ENCODE measurements at places on chromosomes 12 and 14.

DNA sequence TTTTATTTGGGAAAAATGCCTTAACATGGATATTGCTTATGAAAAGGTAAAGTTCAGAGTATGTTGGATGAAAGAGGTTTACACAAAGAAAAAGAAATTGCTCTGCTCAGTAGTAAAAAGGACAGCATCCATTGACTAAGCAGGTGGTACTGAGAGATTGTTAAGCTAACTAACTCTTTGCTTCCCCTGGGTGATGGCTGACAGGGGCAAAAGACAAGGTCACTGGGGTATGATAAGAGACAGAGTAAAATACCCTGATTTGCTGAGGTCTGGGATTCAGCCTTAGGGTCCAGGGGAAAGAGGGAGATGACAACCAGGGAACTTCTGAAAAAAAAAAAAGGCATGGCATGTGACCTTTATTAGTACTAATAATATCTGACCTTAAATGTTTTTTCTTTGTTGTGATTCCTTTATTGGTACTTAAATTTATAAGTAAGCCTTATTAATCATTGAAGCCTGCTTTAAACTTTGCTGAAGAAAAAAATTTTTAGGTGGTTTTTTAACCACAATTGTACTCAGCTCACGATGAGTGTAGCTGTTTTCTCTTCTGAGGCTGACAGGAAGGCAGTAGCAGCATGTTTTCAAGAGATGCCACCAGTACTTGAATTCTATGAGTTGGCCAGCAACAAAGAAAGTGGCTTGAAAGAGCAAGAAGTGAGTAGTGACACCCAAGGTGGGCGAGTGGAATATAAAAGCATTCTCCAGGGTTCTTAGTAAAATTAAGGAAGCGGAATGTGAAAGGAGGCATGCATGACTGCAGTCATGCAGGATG lies 43.7 kb upstream of the KITLG start:
- DNase-seq = no peak

DNA sequence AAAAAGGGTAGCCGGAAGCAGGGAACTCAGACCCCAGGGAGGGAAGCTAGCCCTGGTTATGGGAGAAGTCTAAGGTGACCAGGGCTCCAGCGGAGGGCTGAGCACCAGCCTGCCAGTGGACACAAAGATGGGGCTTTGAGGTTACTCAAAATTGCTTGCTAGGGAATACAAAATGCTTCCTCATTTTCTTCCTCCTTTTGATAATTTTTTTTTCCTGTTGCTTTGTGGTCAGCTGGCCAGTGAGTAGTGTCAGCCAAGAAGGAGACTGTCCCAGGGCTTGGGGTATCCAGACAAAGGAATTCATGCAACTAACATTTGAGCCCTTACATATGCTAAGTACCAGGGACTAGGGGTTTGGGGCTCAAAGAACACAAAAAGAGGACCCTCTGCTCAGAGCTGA lies 206.2 kb downstream of the PPM1H start:
- DNase-seq = no peak

- no peak for DNase-seq
Observed at GRCh38 chr14:71698027-71698426, 234.2 kb upstream of the RGS6 start.

DNA sequence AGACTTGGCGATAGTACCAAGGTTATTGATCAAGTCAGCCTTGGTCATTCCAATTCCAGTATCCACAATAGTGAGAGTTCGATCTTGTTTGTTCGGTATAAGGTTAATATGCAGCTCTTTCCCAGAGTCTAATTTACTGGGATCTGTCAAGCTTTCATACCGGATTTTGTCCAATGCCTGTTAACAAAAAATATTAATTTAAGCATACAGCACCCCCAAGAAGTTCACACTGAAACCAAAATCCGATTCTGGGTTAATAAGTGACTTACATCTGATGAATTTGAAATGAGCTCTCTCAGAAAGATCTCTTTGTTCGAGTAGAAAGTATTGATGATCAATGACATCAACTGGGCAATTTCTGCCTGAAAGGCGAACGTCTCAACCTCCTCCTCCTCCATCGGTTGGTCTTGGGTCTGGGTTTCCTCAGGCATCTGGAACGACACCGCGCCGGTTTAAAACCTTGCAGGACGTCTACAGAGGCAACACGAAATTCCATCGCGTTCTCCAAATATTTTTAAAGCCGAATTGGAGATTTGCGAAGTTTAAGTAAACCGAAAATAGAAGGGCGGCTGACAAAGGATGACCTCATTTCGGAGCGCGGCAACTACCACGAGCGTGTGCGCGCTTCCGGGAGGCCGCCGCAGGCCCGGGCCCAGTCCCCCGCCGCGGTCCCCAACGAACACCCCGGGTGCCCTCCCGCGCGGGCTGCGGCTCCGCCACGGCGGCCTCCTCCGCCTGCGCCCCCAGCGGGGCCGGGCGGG lies 716 bp downstream of the HSP90AA1 start:
- DNase-seq = peak; percentile 73

- DNase-seq = no peak
Observed at GRCh38 chr14:48622980-48623379, 947.6 kb upstream of the MDGA2 start.

DNA sequence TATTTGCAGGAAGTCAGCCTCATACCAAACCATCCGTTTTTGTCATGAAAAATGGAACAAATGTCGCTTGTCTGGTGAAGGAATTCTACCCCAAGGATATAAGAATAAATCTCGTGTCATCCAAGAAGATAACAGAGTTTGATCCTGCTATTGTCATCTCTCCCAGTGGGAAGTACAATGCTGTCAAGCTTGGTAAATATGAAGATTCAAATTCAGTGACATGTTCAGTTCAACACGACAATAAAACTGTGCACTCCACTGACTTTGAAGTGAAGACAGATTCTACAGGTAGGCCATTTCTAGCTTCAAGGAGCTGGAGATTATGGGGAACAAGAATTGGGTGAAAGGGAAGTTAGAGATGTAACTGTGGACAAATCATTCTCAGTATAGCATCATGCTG lies 126.1 kb downstream of the DAD1 start:
- no peak for DNase-seq

DNA sequence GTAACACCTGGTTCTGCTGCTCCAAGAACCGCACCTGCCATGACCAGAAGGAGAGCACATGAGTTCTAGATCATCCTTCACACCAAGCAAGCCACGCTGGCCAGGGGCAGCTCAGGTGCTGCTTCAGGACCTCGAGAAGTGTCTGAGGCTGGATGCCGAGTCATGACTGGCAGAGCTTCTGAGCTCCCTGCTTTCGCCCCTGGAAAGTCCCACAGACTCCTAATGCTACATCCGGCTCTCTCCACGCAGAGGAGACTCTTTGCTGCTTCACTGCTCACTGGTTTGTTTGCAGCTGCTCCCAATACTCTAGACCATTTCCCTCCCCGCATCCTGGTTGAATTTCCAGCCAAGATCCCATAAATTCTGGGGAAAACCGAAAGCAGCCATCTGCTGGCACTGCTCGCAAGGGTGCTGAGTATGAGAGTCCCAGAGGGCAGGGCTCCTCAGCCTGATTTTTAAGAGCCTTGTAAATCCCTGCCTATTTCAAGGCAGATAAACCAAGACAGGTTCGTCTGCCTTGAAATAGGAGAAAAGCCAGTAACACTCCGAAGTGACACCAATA lies 1.4 kb downstream of the KRT2 start:
- no peak for DNase-seq

- DNase-seq = no peak
Observed at GRCh38 chr12:80860206-80860605, 77.5 kb downstream of the LIN7A start.

GRCh38 chr12:121539908-121540307 lies 40.9 kb downstream of the KDM2B start:
- no peak for DNase-seq

DNA sequence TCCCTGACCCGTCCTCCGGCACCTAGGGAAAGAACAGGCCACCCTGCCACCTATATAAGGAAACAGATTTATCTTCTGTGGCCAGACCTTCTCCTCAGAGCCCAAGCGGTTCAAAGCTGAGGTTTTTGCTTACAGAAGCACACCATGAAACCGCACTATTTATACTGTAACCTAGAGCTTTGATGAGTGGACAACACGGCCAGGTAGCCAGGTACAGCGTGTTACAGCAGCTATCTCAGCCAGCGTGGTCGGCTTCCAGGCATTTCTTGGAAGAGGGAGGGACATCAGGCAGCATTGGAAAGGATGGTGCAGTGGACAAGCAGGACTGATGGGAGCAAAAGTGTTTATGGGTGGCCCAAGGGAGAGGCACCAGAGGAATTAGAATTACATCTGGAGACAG lies 34.4 kb downstream of the TTC7B start:
- no peak for DNase-seq

- no peak for DNase-seq
Observed at GRCh38 chr12:47194501-47194900, 114.7 kb upstream of the AMIGO2 start.

- no peak for DNase-seq
Observed at GRCh38 chr12:113837528-113838296, 128.4 kb downstream of the RBM19 start.

GRCh38 chr12:105214148-105214547 lies 21.8 kb downstream of the APPL2 start:
- DNase-seq = no peak

GRCh38 chr14:61190341-61190740 lies 90.8 kb downstream of the TMEM30B start:
- no peak for DNase-seq

- no peak for DNase-seq
Observed at GRCh38 chr12:30794591-30795409, 40.0 kb upstream of the CAPRIN2 start.

DNA sequence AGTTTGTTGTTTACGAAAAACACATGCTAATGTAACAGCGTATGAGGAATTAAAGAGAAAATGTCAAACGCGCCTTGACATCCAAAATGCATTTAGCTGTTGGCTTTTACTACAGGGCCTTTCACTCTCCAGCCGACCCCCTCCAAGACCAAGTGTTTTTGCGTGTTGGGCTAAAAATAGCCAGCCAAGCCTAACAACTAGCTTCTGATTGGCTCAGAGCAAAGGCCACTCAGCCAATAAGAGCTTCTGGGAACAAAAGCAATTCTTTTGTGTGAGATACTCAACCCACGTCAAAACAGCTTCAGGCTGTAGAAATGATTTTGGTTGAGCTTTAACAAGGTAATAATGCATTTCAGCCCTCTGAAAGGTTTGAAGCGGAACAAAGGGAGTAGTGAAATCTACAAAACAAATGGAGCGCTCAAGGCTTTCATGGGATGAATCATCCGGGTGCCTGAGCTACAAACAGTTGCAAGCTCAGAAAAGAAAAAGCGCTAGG lies 198.7 kb upstream of the DCN start:
- peak; percentile 97 for DNase-seq

GRCh38 chr12:67676624-67677023 lies 28.1 kb downstream of the DYRK2 start:
- DNase-seq = no peak

DNA sequence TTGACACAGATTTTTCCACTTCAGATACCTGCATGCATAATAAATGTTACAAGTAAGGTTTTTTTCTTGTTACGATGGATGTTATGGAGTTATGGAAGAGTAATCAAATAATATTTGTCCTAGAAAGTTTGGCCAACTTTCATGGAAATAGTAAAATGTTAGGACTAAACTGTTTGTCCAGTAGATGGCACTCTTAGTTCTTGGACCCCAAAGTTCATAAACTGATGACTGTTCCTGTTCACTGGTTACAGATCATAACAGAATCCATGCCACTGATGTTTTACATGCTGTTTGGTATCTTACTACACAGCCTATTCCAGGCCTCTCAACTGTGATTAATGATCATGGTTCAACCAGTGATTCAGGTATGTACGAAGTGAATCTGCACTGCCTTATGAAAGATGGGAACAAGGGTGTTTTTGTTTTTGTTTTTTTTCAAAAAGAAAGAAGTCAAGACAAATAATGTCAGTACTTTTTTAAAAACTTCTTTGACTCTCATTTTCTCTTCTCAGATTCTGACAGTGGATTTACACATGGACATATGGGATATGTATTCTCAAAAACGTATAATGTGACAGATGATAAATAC lies 48.8 kb upstream of the SLCO1C1 start:
- DNase-seq = peak; percentile 73

GRCh38 chr14:32043624-32044023 lies 33.5 kb upstream of the ARHGAP5 start:
- peak; percentile 23 for DNase-seq

DNA sequence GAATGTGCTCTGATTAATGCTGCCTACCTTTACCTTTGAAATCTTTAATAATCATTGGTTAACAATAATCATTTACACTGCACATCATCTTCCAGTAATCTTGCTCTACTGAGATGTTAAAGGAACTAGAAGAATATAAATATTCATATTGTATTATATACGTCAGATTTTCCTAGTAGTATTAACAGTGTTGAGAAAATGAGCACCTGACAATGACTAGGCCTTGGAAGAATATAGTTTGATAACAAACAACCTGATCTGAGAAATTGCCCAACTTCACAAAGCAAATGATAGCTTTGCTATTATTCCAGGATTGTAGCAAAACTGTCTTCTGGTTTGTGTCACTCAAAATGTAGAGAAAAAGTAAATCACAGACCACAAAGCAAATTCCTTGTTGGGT lies 467.1 kb downstream of the NOVA1 start:
- DNase-seq = no peak

- DNase-seq = no peak
Observed at GRCh38 chr12:4407136-4407535, 27.6 kb upstream of the FGF23 start.

GRCh38 chr14:94175011-94175745 lies 1.1 kb downstream of the PPP4R4 start:
- peak; percentile 41 for DNase-seq

- no peak for DNase-seq
Observed at GRCh38 chr12:93325855-93326254, 51.9 kb upstream of the NUDT4 start.

- no peak for DNase-seq
Observed at GRCh38 chr12:42442888-42443287, 116.9 kb downstream of the PPHLN1 start.
